LoVo (cell line): ENCODE measurements at places on chromosomes 11 and 22.

DNA sequence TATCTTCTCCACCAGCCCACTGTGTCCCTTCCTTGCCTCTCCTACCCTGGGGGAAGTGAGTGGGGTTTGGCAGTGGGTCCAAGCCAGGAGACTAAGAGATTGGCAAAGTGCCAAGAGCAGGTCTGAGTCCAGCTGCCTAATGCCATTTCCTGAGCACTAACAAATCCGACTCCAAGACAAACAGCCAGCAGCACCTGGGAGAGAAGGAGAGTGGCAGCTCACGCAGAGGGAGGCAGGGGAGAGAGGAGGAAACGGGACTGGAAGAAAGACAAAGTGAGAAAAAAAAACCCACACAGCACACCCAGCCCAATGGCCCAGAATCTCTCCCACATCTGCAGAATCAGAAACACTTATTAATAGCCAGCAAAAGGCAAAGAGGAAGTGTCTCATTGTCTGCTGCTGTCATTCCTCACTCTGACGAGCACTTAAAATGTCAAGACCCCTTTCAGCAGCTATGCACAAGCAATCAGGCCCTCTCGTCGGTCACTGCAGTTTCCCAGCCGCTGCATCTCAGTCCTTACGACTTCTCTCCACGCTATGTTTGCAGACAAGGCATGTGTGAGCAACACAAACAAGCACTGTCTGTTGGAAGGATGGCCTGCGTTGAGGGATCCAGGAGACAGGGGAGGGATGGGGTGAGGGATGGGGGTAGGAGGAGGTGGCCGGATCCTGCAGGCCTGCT is 558.4 kb upstream of the CADM1 start:
- DNase-seq: no peak

DNA sequence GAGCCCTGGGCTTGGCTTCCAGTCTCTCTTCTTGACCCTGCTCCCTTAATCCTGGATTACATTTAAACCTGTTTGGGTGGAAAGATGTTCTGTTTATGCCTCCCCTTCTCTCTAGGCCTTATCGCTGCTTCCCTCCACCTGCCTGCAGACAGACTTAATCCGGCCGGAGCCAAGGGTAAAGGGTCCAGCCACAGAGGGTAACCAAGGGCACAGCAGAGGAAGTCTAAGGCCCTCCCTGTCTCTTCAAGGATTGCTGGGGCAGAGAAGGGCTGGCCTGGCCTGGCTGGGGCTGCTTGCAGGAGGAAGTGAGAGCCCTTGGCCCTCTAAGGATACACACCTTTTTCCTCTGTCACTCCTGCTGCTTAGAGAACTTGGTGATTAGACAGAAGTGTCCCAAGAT is 2.1 kb downstream of the GAL3ST3 start:
- DNase-seq: no peak

DNA sequence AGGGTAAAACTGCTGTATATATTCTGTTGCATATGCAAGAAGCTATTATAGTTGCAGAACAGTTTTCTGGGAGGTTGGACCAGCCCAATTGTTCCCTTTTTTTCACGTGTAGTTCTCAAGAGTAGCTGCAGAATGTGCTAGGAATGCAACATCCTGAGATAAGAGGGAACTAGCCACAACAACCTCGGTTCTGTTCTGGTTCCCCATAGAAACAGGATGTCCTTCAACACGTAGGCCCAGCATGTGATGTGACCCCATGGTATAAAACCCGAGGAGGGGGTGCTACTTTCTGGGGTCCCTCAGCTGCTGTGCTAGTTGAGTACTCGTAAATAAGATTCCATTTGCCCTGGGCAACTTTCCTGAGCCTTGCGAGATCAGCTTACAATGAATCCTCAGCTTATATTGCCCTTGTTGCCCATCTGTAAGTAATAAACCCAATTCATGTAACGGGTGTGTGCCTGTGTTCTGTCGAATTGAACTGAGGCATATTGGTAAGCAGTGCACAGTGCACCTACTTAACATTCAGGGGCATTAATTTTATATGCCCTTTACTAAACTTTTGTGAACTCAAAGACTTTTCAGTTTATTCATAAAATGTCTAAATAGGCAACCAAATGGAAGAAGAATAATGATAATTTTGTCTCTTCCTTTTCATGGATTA is 23.0 kb upstream of the TRAF6 start:
- DNase-seq: no peak

GRCh38 chr11:121452609-121453150 is at the start of gene SORL1-AS1:
Gene SORL1-AS1, minus strand, starts transcription at chr11:121452967.
- peak; percentile 34 for DNase-seq

DNA sequence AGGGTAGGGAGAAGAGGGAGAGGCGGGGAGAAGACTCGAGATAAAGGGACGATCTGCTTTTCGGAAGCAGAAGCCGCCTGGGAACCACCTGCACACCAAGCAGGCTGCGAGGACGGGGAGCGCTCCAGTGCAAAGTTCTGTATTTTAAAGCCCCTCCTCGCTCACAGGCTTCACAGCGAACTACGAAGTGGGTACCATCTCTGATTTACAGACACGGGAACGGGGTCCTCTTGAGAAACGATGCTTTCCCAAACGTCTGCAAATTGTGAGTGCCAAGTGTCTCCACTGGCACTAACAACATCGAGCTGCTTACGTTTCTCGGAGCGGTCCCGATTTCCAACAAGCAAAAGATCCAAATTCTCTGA is 700 bp upstream of the STX3 start:
- no peak for DNase-seq

DNA sequence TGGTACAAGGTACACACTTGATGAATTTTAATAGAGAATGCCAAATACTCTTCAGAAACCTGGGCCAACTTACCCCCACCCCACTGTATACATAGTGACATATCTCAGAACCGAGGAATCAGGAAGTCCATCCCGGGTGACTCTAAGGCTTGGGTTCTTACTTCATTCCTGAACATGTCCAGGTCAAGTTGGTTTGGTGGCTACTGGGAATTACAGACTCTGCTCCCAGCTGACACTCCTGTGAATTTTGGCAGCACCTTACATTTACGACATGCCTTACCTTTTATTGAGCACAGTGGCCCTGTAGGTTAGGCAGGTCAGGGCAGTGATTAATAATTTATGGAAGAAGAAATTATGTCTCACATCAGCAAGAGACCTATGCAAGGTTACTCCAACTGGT is 70.1 kb upstream of the LDLRAD3 start:
- DNase-seq: peak; percentile 11

DNA sequence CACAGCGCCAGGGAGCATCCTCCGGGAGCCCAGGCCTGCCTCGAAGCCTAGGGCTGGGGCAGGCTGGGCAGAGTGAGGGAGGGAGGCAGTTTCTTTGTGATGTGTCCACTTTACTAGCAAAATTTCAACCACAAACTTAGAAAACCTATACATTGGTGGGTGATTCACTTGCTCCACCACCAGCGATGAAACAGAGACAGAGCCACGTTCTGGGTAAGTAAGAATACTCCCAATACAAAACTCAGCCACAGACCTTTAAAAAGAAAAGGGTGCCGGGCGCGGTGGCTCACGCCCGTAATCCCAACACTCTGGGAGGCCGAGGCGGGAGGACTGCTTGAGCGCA is 22.3 kb downstream of the CDKN1C start:
- no peak for DNase-seq

DNA sequence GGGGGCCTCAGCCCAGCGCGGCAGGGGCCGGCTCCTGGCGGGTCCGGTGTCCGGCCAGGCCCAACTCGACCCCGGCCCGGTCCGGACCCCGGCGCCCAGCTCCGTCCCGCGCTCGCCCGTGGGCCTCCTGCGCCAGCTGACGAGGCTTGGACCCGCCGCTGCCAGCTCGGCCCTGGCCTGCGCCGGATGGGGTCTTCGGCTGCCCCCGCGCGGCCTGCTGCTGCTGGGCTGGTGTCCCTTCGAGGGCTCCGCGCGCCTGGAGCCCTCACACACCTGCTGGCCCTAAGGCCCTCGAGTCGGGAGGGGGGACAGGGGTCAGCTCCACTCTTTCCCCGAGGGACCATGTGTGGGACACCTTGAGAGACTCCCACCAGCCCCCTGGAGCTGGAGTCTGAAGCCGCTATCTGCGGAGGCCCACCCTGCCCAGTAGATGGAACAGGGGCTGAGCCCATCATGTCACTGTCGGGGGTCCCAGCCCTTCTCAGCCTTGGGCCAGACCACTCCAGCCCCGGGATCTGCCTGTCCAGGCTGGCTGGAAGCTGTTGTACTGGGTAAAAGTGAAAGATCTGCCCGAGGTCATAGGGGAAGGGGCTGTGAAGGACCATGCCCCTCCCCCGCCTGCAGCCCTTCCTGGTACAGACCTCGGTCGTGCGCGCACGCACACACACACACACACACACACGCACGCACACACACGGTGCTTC is 768 bp upstream of the CDKN1C start:
- DNase-seq: no peak

DNA sequence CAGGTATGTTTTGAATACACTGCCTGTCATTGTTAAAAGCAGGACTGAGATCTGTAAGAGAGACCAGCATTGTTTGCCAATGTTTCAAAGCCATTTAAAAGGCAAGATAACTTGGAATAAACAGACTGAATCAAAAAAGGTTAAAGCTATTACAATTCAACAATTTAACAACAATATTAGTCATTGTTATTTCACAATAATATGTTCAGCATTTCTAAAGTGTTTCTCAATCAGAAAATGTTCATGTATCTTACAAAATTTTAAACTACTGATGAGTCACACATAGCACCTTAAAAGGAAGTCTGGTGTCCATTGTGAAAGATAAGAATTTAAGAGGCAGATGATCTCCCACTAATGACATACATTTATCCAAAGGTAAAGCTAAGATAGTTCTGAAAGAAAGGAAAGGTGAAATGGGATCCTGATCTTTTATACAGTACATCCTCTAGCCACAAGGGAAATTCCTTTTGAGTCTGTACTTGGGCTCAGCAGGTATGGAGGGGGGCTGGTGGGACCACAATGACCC is 79.7 kb downstream of the MAML2 start:
- DNase-seq: no peak

DNA sequence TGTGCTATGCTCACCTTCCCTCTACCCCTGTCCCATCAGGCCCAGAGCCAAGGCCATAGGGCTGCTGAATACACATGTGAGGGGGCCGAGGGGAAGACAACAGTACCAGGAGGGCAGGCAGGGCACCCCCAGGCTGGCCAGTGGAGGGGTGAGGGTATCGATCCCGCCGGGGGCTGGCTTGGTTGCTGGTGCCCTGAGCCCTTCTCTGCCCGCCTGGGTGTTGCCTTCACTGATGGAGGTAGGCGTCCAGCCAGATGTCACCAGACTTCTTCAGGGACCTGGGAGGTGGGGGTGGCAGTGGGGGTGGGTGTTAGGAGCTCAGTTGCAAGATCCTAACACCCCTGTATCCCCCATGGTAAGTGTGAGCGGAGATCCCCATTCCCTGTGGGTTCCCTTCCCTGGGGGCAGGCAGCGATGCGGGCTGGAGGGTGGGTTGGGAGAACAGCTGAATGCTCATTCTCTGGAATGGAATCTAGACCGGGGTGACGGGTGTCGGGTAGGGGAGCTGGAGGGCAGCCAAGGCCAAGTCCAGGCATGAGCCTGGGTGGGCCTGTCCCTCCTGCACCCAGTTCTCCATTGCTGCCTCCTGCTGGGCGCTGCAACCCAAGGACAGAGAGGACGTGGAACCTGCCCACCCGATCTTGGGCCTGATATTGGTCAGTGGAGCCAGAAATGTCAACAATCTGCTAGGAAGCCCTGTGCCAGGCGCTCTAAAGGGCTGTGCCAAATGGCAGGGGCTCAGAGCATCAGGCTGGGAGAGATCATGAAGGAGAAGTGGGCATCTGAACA is 17.6 kb downstream of the FADS3 start:
- DNase-seq: no peak

DNA sequence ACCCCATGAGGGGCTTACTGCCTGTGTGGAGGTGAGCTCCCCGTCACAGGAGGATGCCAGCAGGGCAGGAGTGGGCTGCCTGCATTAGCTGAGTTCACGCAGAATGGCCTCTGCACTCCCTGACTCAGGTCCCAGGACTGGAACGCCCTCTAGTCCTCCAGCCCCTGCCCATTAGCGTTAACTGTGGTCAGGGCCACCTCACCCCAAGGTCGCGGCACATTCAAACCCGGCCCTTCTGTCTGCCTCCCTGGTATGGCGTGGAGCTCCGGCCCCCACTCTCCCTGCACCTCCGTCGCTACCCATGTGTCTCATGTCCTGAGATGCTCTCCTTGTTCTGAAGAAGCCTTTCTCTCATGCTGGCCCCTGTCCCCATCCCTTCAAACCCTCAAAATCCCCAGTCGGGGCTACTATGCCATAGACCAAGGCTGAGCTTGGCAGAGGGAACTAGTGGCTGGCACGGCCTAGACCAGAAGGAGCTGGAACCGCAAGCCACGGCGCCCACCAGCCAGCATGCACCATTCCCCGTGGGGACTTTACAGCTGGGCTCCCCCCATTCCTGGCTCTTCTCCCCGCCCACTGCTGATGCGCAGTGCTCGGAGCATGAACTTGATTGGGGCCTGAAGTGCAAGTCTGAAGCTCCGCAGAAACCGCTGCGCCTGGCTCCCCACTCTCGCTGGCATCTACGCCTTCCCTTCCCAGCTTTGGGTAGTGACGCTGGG is 79.5 kb upstream of the RTL6 start:
- DNase-seq: no peak

GRCh38 chr11:65493367-65494176 is 5.3 kb upstream of the MALAT1 start:
- peak; percentile 71 for DNase-seq

GRCh38 chr11:78742430-78742829 is 167.8 kb upstream of the NARS2 start:
- peak; percentile 64 for DNase-seq

GRCh38 chr11:72760539-72761405 is 8.6 kb upstream of the ARAP1 start:
- no peak for DNase-seq

DNA sequence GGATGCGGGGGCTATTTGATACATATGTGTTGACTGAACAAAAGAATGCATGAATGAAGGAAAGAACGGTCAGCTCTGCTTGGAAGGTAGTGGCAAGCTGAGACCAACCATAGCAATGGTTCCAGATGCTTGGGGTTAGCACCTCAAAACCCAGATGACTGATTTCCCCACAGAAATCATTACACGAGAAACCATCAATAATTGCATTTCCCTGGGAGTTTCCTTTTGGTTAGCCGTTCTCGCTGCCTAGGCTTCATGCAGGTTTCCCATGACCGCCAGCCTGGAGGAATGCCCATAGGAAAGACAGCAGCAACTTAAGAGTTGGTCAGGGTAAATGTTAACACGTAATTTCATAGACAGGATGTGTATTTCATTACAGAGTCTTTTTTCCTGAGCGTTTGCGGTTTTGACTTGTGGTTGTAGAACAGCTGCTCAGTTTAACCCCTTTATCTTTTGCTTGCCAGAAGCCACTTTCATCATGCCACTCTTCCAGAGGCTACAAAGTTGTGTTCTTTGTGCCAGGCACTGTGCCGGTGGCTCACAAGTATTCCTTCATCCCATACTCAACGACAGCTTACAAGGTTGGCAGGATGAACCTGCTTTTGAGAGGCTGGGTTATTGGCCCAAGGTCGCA is 2.8 kb downstream of the IL17RA start:
- no peak for DNase-seq

- no peak for DNase-seq
These were observed 44.6 kb downstream of the FAM168A start for GRCh38 chr11:73553266-73553665.

DNA sequence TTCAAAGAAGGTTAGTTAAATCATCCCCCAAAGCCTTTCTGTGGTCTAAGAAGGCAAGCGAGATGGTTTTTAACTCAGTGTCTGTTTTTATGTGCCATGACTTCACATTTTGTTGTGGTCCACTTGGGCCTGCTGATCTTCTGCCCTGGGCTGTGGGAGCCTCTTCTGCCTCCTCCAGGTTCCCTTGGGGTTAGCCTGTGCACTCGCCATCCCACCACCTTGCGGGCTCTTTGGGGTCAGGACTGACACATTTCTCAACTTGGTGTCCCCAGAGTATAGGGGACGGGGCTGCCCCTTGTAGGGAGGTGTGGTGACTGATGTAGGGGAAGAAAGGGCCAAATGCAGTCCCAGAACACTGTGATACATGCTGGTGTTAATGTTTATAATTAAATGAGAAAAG is 207.0 kb downstream of the TBC1D22A start:
- no peak for DNase-seq
